ENCODE measurements at places on chromosomes 16 and 17.

- DNase-seq: no peak
Measured at GRCh38 chr17:27419156-27419555, 37.1 kb upstream of the KSR1 start.

- no peak for DNase-seq
Measured at GRCh38 chr16:49455991-49456745, 82.6 kb downstream of the C16orf78 start.

GRCh38 chr17:67421869-67422273 is 44.8 kb downstream of the PITPNC1 start:
- DNase-seq: no peak

DNA sequence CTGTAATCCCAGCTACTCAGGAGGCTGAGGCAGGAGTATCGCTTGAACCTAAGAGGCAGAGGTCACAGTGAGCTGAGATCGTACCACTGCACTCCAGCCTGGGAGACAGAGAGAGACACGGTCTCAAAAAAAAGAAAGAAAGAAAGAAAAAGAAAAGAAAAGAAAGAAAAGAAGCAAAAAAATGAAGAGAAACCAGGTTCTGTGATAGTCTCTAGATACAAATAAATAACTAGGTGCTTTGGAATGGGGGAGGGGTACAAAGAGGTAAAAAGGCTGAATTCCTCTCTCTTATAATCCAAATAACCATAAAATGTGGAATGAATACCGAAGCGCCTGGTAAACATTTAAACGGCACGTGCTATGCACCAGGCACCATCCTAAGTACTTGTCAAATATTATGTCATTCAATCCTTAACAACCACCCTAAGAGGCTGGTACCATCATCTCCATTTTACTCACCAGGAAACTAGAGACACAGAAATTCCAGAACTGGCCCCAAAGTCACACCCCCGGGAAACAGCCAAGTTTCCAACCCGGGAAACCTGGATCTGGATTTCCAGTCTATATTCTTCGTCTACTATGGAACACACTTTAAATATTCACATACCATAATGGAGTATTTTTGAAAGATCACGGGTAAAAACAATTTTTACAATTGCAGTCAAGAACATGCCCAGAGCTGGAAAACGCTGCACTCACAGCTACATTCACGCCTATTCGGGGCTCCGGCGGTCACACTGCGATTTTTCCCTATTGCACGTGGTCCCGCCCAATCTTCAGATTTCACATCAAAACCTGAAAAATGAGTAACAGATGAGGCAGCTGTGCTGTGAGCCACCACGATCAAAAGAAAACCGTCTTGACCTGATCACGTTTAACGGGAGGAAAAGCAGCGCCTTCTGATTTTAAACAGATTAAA is 10.5 kb downstream of the NXN start:
- no peak for DNase-seq

- DNase-seq: no peak
Measured at GRCh38 chr16:60642956-60643355, 1393.3 kb downstream of the CDH8 start.

DNA sequence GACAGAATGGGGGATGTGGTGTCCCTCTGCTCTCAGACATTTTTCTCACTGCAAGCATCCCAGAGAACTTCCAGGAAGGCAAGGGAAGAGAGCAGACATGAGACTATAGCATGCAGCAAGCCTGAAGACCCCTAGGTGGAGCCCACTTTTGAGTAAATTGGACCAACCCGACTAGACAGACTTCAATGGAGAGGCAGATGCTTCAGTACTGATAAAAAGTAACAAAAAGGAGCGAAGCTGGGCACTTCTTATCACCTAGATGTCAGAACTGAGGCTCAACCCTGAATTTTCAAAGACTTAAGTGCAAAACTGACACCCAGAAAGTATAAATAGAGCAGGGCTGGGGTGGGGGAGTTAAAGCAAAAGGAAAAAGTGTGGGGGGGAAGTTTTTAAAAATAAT is 130.8 kb downstream of the PMP22 start:
- no peak for DNase-seq

GRCh38 chr17:80645706-80646325 is 101.2 kb downstream of the RPTOR start:
- DNase-seq: no peak

- no peak for DNase-seq
Measured at GRCh38 chr17:51427856-51428255, 167.5 kb downstream of the UTP18 start.
